ENCODE measurements at places on chromosomes 12 and 14.

DNA sequence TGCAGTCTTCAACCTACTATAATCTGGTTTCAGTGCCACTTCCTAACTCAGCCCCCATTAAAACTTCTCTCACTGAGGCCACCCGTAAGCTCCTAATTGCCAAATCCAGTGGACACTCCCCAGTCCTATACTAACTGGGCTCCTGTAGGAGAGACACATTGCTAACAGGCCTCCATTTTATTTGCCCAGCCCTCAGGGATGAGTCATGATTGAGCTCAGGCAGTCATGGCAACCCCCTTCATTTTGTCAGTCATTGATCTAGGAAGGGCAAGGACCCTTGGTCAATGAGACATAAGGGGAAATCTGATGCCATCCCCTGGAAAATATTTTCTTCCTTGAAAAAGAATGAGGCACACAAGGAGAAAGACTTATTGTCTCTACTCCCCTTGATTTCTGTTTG, 70.1 kb upstream of the HIF1A start:
- DNase-seq = no peak

- no peak for DNase-seq
Measured at GRCh38 chr14:88518592-88519512, 36.0 kb downstream of the PTPN21 start.

DNA sequence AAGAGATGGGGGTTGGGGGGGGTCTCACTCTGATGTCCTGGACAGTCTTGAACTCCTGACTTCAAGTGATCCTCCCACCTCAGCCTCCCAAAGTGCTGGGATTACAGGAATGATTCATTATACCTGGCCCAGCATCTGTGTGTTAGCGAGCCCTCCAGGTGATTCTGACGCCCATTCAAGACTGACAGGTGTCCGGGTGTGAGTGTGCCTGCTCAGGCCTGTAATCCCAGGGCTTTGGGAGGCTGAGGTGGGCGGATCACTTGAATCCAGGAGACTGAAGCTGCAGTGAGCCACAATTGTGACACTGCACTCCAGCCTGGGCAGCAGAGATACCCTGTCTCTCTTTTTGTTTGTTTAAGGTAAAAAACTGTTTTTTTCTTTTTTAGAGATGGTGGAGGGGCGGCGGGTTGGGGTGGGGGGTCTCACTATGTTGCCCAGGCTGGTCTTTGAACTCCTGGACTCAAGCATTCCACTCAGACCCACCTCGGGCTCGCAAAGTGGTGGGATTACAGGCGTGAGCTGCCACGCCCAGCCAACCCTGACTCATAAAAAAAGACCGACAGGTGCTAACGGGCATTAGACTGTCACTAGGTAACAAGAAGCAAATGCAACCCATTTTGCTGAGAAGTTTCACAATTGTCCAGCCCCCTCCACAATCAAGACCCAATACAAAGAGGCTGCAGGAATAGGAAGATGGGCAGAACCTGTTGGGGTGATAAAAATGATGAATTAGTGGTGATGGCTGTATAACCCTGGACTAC, 4.7 kb downstream of the VSIG10 start:
- no peak for DNase-seq

DNA sequence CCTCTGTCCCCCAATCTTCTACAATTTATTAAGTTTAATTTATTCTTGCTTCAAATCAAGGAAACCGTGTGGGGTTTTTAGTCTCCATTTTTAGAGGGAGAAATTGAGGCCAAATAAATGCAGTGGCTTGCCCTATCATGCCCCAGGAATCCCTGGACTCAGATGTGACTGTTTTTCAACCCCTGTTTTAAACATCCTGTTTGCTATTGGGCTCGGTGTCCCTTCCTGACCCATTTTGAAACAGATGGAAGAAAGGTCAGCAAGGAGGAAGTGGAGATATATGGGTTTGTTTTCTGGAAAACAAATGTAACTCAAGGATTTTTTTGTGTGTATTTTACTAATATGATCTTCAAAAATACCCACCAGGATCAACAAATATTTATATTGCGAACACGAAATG, 84.7 kb downstream of the DACT1 start:
- no peak for DNase-seq
